ENCODE measurements at places on chromosomes 6 and 20.

DNA sequence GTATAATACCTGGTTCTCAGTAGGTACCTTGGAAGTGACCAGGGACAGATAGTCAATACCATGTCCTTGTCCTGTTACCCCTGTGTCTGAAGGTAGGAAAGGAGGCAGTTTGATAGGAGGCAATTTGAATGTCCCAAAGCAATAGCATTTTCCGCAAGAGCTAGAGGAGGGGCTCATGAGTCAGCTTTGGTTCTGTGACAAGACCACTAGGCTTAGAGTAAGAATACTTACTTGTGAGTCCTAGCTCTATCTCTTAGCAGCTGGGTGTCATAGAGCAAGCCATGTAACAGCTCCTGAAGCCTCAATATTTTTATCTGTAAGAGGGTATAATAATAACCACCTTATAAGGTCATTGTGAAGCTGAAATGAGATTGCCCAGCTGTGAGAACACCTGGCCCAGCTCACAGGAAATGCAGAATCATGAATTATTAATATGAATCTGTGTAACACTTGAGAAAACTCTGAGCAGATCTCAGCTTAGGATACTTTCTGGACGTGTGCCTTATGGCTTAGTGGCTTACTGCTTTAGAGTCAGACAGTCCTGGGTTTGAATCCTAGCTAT lies 58.6 kb downstream of the DAAM2 start:
- no peak for DNase-seq

GRCh38 chr20:1824834-1825233 lies 70.4 kb upstream of the SIRPA start:
- DNase-seq = no peak

DNA sequence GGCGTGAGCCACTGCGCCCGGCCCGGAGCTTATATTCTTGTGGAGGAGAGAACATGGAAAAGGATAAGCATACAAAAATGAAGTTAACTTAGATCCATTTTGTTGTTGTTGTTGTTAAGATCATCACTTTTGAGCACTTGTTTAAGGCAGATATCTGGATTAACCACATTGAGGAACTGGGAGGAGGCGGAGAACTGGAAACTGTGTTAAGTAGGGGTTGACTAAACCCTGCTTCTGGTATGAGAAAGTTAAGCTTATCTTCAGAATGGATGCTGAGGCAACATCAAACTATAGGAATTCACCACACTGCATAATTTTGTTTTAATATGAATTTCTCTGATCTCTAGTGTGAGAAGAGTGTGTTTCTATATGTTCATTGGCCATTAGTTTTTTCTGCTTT lies 57.6 kb downstream of the GCNT2 start:
- DNase-seq = no peak

GRCh38 chr20:187733-188132 lies 1.8 kb downstream of the DEFB128 start:
- no peak for DNase-seq

DNA sequence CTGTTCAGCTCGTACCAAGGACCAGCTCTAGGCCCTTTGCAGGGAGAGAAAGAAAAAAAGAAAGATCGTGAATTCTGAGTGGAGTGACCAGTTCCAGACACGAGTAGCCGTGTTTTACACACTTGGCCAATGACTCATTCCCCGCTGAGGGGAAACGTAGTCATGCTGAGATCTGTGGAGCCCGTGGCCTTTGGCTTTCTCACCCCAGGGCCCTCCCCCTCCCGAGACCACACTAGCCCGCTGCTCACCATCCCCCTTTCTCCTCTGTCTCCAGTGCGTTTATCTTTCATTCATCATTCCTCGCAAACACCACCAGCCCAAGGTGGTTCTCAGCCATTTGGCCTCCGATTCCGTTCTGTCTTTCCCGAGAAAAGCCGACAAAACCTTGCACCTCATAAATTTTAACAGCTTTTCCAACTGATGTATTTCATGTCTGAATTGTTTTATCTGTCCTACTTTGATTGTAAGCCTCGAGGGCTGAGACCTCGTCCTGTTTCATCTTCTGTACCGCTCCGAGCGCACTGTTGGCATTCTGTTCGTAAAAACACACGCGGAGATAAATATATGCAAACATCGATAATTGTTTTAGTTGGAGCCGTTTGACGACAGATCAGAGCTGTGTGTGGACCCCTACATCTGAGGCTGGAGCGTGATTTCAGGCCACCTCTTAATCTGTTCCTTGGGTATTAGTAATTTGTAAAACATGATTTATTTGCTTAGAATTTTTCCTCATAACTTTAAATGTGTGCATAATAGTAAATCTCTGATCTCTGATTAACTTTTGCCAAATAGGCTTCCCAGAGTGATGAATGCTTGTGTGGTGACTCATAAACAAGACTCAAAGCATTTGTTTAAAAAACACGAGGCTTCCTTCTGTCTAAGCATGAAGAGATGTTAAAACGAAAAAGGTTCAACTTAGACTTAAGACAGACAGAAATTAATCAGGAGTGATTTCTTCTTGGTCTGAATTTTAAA lies 336.6 kb downstream of the CDH4 start:
- no peak for DNase-seq

DNA sequence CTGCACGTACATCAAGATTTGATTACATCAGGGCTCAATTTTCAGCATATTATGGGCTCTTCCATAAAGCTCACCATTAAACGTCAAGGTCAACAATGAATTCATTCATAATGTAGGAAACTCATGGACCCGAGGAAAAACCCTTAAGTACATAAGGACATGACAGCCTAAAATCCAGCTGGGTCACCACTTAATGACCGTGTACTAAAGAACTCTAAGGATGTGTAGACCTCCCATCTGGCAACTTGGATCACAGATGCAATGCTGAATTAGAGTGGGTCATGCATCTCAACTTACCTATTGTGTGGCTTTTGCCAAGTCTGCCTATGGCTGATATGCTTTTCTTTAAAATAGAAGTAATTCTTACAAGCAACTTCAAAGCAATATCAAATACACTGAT lies 26.7 kb upstream of the DEFB112 start:
- no peak for DNase-seq

- DNase-seq = no peak
Measured at GRCh38 chr6:168058691-168059551, 20.1 kb downstream of the FRMD1 start.

DNA sequence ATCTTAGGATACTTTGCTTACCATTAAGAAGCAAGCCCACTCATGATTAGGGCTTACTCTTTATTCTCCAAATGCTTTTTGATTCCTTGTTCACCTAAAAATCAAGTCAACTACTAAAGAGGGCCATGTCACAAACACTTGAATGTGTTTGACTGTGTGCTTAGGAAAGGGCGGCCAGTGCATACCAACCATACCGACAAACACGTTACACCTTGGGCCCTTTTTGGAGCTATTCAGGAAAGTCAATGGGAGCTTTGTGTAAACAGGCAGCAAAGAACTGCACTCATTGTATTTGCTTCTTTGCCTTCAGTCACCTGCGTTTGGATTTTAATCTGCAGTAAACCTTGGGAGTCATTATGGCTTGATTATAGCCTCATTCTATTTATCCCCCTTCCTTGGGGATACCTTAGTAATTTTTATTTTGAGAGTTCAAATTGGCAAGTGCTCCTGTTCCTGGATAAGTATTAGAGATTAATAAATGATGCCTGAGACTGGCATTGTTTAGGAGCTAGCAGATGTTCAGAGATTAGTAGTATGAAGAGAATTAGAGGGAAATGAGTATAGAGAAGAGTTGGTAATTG lies 102.6 kb upstream of the HDGFL1 start:
- DNase-seq = no peak

DNA sequence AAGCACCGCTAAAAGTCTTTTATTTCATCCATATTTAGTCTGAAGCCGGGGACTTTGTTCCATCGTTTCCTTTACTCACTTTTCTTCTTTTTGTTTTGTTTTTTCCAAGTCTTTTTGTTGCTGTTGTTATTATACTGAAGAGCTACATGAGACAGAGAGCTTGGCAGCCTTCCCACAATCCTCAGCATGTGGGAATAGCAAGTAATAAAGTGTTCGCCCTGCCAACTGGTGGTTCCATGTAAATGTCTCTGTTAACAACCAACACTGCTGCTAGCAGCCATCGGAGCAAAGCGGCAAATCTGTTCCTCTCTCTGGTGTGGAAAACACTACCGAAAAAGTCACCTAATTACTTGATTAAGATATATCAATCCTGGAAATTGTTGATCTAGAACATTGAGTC lies 437.8 kb upstream of the ID4 start:
- DNase-seq = no peak

DNA sequence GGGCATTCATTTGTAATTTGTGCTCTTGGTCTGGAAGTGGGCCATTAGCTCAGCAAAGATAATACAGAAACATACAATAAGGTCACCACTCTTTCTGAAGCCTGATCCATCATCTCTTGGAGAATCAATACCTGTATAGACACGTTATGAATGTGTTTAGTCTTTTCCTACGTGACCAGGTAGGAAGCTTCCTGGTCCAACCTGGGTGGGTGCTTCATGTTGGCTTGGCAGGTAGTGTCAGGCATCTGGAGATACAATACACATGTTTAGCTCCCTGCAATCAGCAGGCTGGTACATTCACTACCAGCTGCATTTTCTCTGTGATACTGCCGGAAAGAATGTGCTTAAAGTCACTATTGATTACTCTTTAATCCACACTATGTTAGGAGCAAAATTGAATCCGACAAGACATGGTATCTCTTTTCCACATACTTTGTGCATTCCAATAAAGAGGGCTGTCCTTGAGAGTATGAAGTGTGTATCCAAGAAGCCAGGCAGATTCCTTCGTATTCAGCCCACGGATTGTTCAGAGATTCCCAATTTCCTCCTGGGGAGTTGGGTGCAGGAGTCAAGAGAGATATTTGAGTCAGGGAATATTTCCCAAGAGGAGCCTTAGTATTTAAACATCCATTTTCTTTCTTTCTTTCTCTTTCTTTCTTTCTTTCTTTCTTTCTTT lies 49.9 kb upstream of the RANBP9 start:
- no peak for DNase-seq

GRCh38 chr6:16944596-16944995 lies 157.3 kb upstream of the STMND1 start:
- no peak for DNase-seq

GRCh38 chr20:1484438-1485116 lies 6.6 kb downstream of the SIRPB2 start:
- DNase-seq = peak; percentile 100

DNA sequence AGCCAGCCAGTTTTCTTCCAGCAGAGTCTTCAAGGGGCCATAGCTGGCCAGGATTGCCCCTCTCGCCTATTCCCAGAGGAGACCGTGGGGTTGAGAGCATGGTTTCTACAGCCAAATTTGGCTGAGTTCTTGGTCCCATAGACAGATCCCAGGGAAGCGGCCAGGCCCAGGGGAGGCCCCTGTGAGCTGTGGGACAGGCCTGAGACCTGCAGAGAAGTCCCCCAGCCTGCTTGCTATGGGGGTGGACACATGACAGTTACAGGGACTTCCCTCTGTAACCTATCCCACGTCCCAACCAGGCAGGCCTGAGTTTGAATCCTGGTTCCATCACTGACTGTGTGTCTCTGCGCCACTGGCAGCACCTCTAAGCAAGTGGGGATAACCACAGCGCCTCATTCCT lies 2.6 kb downstream of the TCF15 start:
- no peak for DNase-seq

GRCh38 chr6:155022721-155023120 lies 27.6 kb downstream of the TIAM2 start:
- no peak for DNase-seq

- no peak for DNase-seq
Measured at GRCh38 chr6:11437824-11438459, 99.6 kb upstream of the TMEM170B start.

DNA sequence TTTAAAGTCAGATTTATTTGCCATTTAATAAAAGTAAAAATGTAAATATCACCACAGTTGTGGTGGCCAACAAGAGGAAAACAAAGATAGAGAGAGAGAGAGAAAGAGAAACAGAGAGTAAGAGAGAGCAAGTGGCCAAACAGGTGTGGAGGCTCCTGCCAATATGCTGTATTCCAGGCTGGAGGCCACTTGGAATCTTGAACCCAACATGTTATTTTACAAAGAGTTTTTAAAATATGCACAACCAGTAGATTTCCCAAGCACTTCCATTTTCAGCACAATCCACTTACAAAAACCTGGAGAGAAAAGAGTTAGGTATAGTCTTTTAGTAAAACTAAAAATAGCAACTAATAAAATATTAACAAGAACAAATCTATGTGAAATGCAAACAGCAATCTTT lies 1323.1 kb upstream of the CITED2 start:
- no peak for DNase-seq

DNA sequence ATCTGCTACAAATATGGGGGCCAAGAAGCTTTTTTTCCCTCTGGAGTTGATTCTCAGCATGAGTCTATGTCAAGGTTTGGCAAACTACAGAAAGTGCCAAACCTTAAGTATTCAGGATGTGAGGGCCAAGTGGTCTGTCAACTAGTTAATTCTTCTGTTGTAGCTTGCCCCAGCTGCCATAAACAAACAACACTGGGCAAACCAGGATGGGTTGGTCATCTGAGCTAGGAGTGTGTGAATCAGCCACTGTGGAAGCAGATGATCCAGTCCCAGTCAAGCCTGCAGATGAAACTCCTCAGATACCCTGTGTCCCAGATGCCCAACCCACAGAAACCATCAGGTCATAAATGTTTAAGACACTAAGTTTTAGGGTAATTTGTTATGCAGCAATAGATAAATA lies 103.0 kb upstream of the MOCS1 start:
- no peak for DNase-seq

DNA sequence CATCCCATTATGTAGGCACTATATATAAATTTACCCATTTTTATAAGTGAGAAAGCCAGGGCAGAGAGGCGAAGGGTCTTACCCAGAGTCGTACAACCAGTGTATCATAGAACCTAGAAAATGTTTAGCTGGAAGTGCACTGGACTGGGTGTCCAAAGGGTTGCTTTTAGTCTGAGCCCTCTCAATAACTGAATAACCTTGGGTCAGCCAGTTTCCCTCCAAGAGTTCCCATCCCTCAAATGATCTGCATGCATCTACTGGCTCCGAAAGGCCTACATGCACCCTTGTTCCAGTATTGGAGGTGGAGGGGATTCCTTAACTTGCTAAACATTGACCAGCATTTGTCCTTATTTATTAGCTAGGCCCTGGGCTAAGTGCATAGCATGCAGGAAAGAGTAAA lies 3.8 kb downstream of the SNPH start:
- DNase-seq = no peak

DNA sequence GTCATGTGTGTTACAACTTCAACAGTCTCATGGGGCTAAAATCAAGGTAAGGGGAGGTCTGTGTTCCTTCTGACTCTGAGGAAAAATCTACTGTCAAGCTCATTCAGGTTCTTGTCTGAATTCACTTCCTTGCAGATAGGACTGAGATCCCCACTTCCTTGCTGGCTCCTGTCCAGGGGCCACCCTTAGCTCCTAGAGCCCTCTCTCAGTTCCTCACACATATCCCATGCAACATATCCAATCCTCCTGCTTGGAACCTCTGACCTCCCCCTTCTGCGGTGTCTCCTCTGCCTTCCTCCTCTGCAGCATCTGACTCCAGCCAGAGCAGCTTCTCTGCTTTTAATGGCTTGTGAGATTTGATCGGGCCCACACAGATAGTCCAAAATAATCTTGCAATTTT lies 27.1 kb upstream of the MICB start:
- no peak for DNase-seq

DNA sequence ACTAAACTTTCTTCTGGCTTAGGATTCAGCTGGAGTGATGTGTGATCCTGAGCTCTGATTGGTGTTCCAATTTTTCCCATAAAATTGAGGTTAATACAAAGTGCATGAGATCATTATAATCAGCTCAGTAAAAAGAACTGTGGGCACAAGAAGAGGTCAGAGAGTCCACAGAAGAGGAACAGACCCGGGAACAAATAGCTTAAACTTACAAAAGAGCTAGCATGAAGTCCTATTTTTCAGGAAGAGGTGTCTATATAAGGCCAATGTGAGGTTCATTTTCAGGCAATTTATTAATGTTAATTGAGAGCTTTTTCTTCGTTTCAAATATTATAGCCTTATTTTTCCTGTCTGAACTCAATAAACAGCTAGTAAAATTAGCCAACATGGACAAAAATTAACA lies 26.9 kb upstream of the STX11 start:
- no peak for DNase-seq

Data from NCI-H526 treated with DMSO at 0.1 percent for 48 hours (cell line).